ENCODE measurements at places on chromosomes 2 and 18.

GRCh38 chr2:76711490-76711889 is 810.7 kb downstream of the LRRTM4 start:
- DNase-seq: no peak

DNA sequence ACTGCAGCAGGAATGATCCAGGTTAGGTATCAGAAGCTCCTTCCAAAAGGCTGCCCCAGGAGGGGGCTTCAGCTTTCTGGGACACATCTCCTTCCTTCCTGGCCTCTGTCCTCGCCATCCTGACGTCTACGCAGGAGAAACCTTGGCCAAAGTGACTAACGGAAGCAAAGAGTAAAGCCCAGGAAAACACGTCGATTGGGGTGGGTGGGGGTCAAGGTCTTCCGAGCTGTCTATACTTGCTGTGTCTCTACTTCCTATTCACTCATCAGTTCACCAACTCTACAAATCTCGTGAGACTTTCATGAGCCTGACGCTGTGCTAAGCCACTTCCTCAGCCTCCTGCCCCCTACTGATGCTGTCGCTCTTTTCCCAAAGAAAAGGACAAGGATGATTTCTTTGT is 212.6 kb downstream of the TNS1 start:
- DNase-seq: no peak

DNA sequence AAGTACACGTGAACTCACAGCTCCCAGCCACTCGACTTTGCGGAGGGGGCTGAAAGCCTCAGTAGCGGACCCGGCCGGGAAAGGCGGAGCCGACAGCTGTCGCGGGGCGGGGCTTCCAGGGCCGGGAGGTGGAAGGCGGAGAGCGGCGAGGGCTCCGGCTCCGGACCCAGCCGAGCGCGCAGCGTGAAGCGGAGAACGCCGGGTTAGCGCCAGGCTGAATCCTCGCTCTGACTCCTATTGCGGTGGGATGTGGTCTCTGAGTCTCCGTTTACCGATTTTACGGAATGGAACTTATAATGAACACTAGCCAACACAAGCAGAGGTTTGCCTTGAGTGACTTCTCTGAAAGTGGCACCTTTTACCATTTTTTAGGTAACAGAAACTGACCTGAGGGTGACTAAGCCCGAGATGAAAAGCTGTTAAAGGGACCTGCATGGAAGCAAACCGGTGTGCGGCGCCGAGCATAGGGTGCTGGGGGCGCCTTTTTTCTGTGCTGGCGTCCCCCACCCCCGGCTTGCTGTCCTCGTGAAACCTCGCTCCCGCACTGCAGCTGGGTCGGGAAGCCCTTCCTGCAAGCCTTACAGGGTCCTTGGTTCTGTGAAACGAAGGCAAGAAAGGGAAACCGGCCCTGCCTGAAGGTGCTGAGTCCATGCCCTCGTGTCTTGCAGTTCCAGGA is 72.9 kb downstream of the EN1 start:
- no peak for DNase-seq

- no peak for DNase-seq
These were observed 12.9 kb downstream of the TMEM185B start for GRCh38 chr2:120210270-120210693.

GRCh38 chr18:69982417-69982816 is 34.7 kb upstream of the CD226 start:
- no peak for DNase-seq

DNA sequence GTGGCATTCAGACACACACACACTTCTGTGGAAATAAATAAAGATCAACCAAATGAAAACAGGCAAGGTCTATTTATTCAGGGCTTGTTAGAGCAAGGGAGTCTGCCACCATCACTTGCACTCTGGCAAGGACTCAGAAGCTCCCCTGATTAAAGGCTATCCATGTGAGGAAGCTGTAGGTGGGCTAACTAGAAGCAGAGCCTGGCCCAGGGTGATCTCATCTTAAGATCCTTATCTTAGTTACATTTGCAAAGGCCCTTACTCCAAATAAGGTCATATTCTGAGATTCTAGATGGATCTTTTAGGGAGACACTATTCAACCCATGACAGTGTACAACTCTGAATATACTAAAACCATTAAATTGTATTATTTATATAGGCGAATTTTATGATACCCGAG is 190.0 kb upstream of the SRD5A2 start:
- DNase-seq: no peak

DNA sequence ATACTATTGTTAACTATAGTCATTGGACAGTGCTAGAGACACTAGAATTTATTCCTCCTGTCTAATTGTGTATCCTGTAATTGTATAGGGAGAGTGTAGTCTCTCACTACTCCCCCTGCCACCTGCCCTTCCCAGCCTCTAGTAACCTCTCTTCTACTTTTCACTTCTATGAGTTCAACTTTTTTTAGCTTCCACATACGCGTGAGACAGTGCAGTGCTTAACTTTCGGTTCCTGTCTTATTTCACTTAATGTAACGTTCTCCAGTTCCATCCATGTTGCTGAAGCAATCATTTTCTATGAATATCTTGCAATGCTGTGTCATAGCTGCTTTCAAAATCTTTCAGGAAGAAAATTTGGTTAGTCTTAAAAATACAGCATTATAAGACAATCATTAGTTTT is 22.8 kb upstream of the RUFY4 start:
- DNase-seq: no peak

DNA sequence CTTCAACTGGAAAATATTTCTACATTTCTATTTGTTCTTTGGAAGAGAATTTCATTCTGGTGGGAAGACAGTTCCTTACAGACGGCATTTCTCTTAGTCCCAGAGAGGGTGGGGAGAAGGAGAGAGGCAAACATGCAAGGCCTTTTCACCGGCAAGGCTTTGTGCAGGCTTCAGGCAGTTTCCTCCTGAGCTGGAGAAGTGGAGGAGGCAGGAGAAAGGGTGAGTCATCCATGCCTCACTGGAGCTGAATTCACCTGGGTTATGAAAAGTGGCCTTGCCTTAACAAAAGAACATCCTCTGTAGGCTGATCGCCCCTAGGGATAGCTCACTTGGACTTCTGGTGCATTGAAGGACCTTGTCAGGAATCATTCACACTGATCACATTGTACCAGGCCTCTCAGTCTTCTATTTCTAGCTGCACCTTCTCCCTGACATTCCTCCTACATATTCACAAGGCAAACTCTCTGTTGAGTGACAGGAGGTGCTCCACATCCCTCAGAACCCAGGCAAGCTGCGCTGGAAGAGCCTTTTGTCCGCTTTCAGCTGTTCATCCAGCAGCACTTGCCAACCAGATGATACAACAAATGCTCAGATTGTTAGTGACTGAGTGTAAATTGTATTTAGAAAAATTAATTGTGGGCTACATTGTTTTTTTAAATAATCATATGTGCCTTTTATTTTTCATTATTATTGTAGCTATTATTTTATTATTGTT is 796.1 kb downstream of the DCDC2C start:
- no peak for DNase-seq

DNA sequence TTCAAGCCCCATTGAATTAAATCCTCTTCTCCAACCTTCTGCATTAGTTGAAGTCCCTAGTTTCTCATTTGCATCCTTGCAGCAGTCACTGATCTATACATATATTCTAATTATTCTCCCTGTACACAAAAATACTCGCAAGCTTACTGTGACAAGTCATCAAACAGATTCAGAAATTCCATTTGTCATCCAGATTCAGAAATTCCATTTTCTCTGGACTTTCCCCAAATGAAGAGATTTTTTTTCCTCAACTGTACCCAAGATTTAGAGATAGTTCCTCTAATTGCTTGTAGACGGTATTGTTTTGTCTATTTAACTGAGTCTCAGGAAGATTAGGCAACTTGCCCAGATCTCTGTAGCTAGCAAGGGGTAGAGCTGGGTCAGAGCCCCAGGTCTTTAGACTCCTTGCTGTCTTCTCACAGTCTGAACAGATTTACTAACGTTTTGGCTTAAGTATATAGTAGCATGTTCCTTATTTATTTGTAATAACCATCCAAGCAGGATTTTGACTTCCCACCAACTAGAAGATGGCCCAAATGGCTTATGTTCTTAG is 34.2 kb downstream of the RAB12 start:
- DNase-seq: no peak

GRCh38 chr2:169999054-169999453 is 171.8 kb downstream of the UBR3 start:
- no peak for DNase-seq

Measured in NK-92 treated with Interleukin-12 subunit alpha and Interleukin-12 subunit beta, amount 100 ng/mL, for 24 hours (cell line).